ENCODE measurements at places on chromosomes 1 and 21.

- DNase-seq = no peak
These were observed 53.3 kb upstream of the ATP1B1 start for GRCh38 chr1:169053196-169053595.

DNA sequence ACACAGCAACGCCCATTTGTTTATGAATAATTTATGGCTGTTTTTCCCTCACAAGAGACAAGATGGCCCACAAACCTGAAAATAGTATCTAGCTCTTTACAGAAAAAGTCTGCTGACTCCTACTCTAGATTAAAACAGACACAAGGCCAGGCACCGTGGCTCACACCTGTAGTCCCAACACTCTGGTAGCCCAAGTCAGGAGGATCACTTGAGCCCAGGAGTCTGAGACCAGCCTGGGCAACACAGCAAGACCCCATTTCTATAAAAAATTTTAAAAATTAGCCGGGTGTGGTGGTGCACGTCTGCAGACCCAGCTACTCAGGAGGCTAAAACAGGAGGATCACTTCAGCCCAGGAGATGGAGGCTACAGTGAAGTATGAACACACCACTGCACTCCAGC is 34.6 kb downstream of the LUZP1 start:
- no peak for DNase-seq

DNA sequence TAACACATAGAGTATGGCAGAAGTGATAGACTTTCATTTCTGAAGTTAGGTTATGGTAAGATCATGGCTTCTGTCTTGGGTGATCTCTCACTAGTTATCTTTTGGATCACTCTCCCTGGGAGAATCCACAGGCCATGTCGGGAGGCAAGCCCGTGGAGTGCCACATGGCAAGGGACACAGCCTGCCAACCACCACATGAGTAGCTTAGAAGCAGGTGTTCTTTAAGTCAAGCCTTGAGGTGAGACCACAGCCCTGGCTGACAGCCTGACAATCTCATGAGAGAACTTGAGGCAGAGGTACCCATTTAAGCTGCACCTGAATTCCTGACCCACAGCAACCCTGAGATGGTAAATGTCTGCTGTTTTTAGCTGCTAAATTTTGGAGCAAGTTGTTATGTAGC is 130.4 kb downstream of the KCNN3 start:
- DNase-seq = no peak

DNA sequence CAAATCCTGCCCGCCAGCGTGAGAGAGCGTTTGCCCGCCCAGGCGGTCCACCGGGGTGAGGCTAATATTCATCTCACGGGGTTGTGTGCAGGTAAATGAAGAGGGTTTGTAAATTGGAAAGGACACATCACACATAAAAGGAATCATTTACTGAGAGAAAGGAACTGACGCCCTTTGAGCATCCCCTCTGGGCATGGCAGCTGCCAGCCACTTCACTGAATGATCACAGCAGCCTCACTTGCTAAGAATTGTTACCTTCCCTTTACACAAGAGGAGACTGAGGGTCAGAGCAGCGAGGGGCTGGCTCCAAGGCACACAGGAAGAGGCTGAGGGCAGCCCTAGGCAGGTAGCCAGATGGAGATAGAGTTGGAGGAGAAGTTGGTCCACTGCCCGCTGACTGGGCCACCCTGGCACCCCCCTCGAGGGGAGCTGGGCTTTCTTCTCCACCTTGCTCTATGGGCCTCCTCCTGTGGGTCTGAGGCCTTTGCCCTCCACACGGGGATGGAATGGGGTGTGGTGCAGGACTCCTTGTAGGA is 96.0 kb downstream of the FOXD2 start:
- DNase-seq = no peak

GRCh38 chr1:187877220-187877619 is 1048.5 kb downstream of the PLA2G4A start:
- no peak for DNase-seq

- DNase-seq = no peak
These were observed 294.8 kb upstream of the ADAMTS5 start for GRCh38 chr21:27261676-27262075.

GRCh38 chr1:247605286-247605685 is at the start of gene OR2G3:
Gene OR2G3, plus strand, starts transcription at chr1:247605586. Its CDS starts 0 bp downstream, at chr1:247605586.
- DNase-seq = no peak

GRCh38 chr1:8813016-8813763 is 4.2 kb downstream of the RERE start:
- no peak for DNase-seq

Data from trophoblast cell (in vitro differentiated cells and primary cell).